ENCODE measurements at places on chromosomes 4 and X.
A peak's percentile ranks its signal among the peaks of the same experiment; 100 is the strongest.

DNA sequence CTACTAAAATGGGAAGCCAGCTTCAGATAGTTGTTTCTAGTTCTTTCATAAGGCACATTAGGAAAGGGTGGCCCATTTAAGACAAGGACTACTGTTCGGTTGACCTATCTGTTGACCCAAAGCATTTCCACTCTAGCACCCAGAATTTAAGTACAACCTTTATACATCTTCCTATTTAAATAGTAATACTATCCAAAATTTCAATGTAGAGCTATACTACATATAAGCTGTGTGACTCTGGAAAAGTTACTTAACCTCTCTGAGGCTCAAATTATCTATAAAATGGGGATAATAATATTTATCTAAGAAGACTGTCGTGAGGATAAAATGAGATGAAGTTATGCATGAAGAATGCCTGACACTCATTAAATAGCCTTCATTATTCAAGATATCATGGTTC lies 82.0 kb upstream of the TMEM164 start:
- DNase-seq: no peak

DNA sequence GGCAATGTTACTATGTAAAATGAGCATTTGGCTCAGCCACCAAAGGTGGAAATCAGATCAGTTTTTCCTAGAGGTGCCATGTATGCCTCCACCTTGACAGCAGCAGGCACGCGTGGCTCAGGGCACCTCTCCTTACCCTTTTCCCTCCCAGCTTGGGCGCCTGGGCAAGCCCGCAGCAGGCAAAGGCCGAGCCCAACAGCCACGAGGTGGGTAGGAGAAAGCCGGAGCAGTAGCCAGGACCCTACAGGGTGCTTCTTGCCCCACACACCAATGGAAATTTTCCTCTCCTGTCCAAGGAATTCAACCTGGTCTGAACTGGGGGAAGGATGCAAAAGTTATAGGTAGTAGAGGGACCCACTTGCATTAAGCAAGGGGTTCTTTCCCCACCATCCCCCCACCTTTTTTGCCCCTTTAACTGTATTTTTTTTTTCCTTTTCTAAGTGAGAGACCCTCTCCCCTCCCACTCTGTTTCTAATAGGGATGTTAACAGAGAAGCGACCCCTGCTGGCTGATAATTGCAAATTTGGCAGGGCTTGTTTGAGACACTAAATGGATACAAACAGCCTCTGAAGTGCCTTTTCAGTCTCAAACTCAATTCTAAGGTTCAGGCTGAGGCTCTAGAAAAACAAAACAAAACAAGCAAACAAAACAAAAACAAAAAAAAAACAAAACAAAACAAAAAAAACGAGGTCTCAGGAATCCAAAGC lies 895.1 kb downstream of the PCDH18 start:
- peak; percentile 8 for DNase-seq

GRCh38 chr4:182062936-182063335 lies 180.3 kb upstream of the TENM3 start:
- DNase-seq: no peak

GRCh38 chr4:41399231-41399630 lies 138.7 kb upstream of the LIMCH1 start:
- DNase-seq: no peak

DNA sequence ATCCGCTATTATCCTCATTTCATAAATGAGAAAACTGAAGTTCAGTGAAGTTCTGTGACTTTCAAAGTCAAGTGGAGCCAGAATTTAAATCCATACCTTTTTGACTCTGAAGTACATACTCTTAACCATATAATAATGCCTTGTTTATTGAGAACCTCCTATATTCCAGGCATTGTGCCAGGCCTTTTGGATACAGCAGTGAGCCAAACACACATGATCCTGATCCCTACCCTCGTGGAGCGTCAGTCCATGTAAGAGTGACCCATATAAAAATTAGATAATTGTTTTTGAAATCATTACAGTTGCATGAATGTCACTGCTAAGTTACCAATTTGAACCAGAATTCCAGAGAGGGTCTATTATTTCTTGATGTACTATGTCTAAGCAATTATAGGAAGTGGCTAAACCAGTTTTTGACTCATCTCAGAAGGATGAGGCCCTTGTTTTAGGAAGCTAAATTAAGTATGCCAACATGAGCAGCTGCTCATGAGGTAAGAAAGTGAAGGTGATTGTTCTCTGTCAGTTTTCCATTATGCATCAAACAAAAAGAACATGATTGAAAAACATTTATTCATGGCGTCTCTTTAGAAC lies 289.5 kb downstream of the GLUD2 start:
- no peak for DNase-seq

DNA sequence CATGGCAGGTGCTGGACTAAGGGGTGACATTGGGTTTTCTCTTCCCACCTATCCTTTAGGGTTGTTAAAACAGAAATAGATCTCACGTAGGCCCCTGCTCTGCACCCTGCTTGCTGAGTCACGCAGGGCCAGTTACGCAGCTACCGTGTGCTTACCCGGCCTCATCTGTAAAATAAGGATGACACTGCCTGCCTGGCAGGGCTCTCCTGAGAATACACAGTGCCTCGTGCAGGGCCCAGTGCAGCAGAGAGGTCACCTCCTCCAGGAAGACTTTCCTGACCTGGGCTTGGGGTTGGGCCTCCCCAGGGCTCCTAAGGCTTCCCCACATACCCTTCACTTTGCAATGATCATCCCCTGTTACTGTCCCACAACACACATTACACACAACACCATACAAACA lies 33.6 kb upstream of the JAKMIP1 start:
- DNase-seq: no peak

GRCh38 chrX:8743126-8743732 lies 11.3 kb upstream of the ANOS1 start:
- DNase-seq: peak; percentile 39

DNA sequence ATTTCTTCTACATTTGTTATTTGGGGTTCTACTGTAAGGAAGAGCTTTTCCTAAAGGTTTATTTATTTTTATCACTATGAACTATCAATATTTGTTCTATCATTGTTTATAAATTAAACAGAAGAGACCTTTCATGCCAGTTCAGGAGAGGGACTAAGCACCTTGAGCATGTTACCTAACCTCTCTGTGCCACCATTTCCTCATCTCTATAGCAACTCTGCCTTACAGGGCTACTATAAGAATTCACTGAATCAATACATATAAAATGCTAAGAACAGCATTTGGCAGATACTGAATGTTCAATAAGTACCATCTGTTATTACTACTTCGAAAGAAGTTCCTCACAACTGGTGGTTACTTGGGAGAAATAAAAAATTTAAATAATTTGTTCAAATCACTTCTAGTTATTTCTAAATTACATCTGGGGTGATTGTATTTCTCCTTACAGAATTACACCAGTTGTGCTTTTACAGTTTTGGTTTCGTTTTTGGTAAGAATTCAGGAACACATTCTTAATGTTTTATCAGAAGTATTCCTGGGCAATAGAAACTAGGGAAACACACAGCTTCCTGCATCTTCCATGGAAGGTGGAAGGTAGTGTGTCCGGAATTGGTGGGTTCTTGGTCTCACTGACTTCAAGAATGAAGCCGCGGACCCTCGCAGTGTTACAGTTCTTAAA lies 32.9 kb downstream of the EREG start:
- peak; percentile 58 for DNase-seq

DNA sequence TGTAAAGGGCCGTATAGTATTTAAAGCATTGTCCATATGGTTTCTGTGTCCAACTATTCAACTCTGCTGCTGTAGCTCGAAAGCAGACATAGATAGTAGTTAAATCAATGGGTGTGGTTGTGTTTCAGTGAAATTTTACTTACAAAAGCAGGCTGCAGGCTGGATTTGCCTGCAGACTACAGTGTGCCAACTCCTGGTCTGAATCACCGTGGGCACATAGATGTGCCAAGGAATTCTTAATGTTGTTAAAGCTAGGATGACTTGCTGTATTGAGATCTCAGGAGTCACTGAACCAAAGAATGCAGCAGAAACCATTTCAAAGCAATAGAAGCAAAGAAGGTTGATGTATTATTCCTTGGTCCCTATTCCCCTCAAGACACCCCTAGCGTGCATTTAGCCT lies 379.0 kb downstream of the STIM2 start:
- DNase-seq: no peak

DNA sequence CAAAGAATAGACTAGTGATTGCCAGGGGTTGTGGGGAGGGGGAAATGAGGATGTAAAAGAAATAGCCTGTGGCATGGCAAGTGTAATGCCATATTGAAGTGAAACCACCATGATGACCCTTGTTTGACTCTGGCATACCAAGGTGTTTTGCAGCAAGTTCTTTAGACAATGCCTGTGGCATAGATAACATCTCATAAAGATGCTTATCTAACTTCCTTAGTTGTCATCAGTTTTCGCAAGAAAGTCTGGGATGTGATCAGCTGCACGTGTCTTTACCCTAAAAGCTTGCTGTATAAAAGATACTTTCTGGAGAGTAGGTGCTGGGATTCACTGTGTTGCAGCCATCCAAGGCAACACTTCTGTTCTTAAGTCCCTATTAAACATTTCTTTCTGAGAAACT lies 176.1 kb upstream of the MAGEB16 start:
- no peak for DNase-seq

DNA sequence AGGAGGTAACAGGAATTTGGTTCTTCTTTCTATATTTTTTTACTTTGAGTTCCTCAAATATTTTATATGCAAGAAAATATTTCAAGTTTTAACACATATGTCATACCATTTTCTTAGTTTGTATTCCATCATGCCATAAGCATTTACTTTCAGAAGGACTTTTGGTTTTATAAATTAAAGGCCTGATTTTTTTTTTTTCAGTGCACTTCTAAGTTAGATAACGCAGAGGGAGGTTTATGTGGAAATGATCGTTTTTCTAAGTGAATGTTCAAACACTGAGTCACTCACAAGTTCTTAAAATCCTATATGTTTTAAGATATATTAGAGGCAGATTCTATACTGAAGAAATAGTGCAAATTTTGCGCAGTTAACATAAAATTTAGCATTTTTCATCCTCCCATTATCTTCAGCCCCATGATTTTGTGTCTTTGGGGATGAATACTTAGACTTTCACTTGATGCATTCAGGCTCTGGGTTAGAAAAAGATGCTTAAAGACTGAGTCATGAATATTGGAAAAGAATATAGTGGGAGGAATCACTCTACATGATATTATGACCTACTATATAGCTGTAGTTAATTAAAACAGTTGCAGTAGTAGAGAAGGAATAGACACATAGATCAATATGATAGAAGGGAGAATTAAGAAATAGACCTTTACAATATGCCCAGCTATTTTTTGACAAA lies 54.9 kb downstream of the COL4A5 start:
- DNase-seq: no peak

- no peak for DNase-seq
Observed at GRCh38 chr4:16608123-16608522, 290.3 kb downstream of the LDB2 start.

DNA sequence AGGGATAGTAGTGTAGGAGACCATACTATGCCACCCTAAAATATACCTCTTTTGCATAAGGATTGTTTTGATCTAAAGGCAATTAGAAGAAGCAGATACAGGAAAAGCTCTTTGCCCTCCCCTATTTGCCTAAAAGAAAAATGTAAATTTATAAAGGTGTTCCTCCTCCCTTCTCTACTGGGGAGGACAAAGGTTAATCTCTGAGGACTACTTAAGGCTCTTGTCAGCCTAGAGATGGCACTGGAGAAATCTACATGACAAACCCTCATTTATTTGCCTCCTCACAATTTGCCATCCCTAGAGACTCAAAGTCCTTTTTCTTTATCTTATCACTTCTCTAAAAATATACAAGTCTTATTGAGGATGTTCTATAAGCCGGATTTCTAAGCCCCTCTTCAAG lies 1021.8 kb downstream of the STPG2 start:
- DNase-seq: no peak

- peak; percentile 97 for DNase-seq
Observed at GRCh38 chr4:121869841-121870822, at the start of gene BBS7. Gene BBS7 (minus strand): TSS chr4:121870474. CDS start chr4:121870313, 161 bp downstream.

DNA sequence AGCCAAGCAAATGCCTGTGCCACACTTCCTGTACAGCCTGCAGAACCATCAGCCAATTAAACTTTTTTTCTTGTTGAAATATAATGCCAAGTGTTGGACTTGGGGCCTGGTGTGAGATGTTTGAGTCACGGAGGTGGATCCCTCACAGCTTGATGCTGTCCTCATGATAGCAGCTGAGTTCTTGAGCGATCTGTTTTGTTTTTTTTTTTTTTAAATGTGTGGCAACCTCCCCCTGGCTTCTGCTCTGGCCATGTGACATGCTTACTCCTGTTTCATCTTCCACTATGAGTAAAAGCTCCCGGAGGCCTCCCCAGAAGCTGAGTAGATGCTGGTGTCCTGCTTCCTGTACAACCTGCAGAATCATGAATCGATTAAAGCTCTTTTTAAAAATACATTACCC lies 973.3 kb upstream of the FTHL17 start:
- DNase-seq: no peak

DNA sequence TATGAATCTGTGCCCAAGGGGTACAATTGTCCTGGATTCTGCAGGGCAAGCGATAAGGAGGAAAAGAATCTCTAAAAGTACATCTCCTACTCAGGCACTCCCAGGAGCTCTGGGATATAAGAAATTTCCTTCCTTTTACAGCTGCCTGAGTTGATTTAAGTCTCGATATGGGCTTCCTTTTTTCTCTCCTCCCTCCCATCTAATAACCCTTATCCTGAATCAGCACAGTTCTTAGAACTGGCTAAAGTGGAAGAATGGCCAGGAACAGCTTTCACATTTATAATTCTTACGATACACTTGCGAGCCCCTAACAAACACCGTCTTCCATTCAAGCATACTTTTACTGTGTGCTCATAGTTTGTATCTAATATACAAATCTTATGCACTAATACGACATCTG lies 21.2 kb downstream of the LRP2BP start:
- DNase-seq: no peak

DNA sequence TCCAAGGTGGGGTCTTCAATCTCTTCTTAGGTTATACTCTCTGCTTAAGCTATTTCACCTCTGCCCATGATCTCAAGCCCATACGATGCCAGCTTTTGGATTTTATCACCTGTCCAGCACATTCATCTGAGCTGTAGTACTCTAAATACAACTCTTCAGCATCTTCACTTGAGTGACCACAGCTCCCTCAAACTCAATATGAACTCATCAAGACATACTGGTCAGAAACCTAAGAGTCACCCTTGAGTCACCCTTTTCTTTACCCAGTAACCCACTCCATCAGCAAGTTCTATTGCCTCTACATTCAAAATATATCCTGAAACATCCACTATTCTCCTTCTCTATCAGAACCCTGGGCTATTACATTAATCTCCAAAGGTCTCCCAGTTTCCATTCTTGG lies 69.4 kb downstream of the DCHS2 start:
- DNase-seq: no peak

DNA sequence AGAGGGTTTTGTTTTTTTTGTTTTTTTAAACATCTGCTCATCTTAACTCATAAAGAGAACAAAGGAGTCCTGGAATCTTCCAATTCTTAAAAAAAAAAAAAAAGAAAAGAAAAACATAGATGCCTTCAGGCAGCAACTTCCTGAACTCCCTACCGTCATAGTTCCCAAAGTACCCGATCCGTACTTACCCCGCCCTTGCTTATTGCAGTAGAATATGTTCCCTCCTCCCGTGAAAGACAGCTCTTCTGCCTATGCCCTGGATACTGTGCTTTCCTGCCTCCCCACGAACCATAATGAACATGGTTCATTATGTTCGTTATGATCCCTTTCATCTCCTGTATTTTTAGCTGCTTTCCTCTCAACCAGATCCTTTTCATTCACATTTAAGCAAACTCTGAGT lies 40.3 kb downstream of the KLHL5 start:
- DNase-seq: no peak
